Activated gamma-delta T cell treated with Interleukin-2 at 50 U/mL for 16 hours (primary cell): ENCODE measurements at places on chromosomes 7 and 10.
A peak's percentile ranks its signal among the peaks of the same experiment; 100 is the strongest.

- DNase-seq = no peak
Measured at GRCh38 chr10:67618116-67618515, 77.9 kb downstream of the CTNNA3 start.

DNA sequence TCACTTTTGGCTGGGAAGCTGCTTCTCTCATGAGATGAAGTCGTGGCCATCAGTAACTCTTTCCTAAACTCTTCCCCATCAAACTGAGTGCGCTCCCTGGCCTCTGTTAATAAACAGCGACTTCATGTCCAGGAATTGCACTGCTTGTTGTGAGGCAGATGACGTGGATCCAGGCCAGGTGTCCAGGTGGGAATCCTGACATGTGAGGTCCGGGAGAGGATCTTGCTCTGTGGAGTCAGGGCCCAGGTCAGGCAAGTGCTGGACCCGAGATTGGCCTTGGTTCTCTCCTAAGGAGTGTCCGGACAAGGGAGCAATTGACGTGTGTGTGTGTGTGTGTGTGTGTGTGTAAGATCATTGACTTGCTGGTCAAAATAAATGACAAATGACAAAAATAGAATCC lies 362.7 kb downstream of the GLRX3 start:
- DNase-seq = no peak

- DNase-seq = no peak
Measured at GRCh38 chr10:131686781-131687420, 213.9 kb upstream of the PPP2R2D start.

DNA sequence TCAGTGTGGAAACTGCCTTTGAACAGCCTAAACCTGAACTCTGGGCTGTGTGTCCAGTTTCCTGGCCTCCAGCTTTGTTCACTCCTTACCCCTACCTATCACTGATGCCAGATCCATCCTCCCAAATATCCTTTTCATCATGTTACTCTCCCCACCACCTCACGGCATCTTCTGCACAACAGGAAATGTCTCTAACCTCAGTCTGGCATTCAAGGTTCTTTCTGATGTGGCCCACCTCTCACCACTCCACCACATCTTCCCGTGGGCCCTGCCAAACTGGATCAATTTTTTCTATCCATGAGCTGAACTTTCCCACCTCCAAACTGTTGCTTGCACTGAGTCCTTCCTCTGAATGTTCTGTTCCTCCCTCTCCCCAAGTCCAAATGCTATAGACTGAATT lies 35.8 kb upstream of the MAP3K8 start:
- no peak for DNase-seq

DNA sequence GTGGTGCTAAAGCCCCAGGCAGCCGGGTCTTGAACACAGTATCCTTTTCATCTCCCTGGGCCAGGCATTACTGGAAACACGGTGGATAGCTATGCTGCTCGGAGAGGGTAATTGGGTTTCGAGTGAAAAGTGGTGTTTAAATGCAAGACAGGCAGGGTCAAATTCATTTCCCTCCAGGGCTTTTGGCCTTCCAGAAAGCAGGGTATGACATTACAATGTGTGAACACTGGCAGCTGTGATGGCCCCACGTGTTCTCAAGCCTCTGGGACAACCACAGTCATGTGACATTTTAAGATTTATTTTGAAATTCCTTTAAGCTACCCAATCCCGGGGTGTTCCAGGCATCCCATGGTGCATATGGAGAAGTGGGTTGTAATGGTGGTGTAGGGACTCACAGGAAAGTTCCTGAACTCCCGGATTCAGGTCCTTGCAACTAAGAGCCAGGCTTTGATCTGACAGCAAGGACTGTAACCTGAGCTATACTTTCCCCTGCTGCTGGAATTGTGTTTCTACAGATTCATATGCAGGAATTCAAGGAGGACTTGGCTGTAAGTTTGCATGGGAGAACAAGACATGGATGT lies 46.8 kb downstream of the INSYN2A start:
- DNase-seq = no peak

DNA sequence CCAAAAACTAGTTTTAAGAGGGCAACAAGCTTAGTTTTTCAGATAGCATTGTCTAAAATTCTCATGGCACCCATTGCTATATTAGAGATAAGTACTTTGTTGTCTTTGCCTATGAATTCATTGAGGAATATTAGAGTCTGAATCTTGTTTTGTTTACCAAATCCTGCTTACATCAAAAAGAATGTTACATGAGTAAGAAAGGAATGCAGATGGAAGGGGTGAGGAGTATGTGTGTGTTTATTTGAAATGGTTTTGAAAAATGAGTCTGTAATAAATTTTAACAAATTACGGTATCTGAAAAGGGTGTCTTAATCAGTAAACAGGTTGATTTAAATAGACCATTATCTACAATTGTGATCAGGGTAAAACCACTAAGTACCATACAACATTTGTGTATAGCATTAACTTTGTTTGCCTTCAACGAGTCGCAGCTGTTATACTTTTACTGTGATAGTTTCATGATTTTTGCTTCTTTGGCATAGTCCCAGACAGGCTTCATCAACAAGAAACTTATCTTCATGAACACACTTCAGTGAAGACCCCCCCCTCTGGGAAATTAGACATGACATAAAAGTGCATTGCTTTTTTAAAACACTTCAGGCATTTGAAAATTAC lies 1183.9 kb upstream of the C7orf33 start:
- no peak for DNase-seq

DNA sequence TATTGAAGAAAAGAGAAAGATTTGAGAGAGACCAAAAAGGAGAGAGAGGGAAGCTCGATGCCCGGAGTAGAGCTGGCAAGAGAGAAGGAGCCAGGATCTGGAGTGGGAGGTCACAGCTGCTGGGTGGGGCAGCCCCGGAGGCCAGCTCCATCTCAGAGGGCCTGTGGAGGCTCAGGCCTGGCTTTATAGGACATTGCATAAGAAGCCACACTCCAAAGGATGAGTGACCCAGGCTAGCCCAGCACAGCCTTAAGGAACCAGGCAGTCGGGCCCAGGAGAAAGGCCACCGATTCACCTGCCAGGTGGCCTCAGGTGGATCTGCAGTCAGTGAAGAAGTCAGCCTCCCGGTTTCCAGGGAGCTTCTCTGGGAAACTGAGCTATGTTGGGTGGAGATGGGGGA lies 676 bp downstream of the PLAC9 start:
- no peak for DNase-seq

DNA sequence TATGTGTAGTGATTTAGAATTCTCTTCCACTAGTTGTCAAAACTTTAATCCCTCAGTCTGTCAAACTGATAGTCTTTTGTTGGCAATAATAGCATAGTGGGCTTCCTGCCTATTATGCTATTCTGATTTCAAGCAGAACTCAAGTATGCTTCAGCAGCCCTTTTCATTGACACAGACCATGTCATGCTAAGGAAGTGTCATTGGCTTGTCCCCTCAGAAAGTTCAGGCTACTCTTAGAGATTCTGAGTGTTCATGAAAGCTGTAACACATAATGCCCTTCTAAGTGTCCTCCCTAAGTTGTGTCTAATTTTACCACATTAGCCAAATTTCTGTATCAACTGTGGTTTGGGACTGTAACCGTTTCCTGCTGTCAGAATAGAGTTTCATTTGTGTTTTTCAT lies 198.7 kb downstream of the THSD7A start:
- DNase-seq = no peak

GRCh38 chr10:73136627-73137026 lies 26.4 kb downstream of the NUDT13 start:
- DNase-seq = no peak

DNA sequence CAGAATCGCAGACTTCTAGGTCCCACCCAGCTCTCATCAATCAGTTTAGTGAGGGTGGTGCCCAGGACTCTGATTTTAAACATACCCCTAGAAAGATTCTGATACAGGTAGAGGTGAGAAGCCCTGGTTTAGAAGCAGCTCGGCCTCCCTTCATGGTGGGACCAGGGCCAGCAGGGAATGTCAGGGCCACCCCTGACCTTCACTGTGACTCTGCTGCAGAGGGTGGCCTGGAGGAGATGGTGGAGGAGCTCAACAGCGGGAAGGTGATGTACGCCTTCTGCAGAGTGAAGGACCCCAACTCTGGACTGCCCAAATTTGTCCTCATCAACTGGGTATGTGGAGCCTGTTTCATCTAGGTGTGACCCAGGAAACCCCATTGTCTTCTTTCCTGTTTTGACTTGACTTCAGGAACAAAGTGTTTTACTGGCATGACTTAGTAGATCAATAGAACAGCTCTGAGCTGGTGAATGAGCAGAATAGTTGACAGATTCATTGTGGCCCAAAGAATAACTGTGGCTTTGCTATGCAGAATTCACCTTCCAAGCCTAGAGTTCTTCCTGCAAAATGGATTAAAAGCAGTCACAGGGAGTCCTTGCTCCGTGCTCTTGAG lies 7.2 kb downstream of the DBNL start:
- DNase-seq = no peak

DNA sequence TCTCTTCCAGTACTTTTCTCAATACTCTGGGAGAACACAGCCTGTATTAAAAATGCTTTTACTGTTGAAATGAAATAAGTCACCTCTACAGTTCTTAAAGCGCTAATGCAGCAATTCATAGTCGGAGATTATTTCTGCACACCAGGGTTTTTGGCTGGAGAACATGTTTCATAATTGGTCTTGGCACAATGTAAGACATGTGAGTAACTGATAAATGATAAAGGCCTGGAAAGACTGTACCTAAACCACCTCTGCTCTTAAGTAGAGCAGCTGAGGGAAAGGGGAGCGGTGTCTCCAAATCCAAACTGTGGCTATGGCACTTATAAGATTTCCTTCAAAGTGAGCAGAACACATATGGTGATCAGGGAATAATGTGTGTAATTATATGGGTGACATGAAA lies 390.3 kb upstream of the MBL2 start:
- DNase-seq = no peak

DNA sequence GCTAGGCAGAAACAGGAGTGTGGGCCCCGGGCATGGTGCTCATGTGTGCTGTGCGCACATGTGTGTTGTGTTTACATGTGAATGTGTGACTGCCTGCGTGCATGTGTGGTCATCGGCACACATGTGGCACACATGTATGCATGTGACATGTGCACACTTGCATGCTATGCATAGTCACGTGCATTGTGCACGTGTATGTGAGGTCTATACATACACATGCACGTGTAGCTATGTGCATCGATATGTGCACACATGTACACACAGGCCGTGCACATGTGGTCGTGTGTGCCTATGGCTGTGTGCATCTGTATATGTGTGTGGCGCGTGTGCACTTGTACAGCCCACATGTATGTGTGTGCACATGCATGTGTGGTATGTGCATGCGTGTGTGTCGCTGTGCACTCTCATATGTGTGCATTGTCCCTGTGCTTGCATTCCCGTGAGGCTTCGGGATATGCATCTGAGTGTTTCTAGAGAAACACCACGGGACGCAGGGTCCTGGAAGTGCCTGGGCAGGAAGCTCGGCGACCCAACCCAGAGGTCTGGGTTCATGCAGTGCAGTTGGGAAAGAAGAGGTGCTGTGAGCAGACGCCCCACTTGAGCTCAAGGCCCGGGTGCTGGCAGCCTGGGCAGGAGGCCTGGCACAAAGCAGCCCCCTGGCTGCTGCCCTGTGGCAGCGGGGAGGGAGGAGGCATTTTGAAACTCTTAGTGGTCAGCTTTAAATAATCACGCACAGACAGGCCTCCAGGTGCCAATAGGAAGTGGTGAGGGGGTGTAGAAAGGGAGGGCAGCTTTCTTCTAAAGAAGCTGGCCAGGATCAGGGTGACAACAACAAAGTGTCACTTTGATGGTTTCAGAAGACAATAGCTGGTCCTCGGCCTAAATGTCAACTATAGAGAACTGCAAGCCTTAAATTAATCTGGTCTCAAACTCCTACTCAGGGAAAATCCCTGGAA lies 410.0 kb upstream of the MGMT start:
- DNase-seq = no peak

- DNase-seq = no peak
Measured at GRCh38 chr10:6036861-6037321, 25.3 kb downstream of the IL2RA start.

- DNase-seq = no peak
Measured at GRCh38 chr7:137820677-137821420, 25.9 kb downstream of the DGKI start.

GRCh38 chr10:121891103-121891502 lies 36.7 kb downstream of the ATE1 start:
- no peak for DNase-seq

- DNase-seq = peak; percentile 41
Measured at GRCh38 chr10:70461397-70462348, 16.9 kb upstream of the PALD1 start.

DNA sequence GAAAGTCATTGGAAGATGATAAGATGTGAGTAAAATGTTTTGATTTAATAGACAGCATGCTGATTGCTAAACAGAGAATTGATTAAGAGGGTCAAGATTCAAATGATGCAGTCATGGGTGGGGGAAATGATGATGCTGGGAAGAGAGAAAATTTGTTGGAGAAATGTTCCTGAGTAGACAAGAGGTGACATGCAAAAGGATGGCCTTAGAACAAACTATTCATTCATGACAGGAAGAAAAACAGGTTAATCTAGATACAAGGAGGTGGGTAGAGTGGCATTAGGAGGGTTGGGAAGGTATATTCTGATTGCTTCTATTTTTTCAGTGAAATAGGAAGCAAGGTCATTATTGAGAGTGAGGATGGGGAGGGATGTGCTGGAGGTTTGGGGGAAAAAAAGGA lies 146.7 kb downstream of the SEM1 start:
- DNase-seq = no peak

DNA sequence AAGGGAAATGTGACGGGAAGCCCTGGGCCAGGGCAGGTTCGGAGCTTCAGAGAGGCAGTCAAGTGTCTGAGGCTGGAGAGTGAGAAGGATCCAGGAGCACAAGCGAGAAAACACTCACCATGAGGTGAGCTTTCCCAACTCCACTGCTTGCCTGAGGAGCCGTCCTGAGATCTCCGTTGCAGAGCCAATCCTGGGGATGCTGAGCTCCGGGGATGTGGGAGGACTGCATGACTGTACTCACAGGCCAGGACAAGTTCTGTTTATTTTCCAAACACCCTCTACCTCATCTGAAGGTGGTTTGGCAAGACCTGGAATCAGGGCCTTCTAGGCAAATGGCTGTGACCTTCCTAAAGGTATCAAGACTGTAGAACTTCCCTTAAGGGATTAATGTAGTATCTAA lies 38.7 kb downstream of the GLI3 start:
- DNase-seq = no peak

DNA sequence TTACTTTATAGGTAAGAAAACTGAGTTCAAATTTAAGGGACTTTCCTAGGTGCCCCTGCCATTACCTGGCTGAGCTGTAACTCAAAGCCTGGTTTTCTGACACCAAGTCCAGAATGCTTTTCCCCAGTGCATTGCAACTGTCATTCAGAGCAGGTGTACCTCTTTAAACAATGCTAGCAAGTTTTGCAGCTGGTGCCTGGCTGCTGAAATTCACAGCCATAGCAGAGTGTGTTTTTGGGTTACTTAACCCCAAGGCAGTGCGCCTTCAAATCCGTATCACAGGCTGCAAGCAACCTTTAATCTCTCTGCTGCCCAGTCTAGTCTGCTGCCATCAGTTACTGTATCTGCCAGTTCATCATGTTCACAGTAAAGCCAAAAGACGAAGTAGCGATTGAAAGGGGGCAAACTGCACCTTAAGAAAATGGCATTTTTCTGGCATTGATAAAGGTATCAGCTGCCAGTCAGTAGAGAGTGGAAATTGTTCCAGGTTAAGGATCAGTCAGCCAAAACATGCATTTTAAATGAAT lies 265.4 kb downstream of the CSTF2T start:
- no peak for DNase-seq

- no peak for DNase-seq
Measured at GRCh38 chr10:47374611-47375536, 9.2 kb downstream of the ZNF488 start.

- no peak for DNase-seq
Measured at GRCh38 chr7:77697535-77697831, 1.2 kb downstream of the RSBN1L start.

GRCh38 chr10:20085115-20085514 lies 268.9 kb downstream of the PLXDC2 start:
- DNase-seq = no peak

GRCh38 chr7:128738570-128739047 lies 550 bp upstream of the CALU start:
- no peak for DNase-seq
